ENCODE measurements at places on chromosomes 2 and 18.

- DNase-seq, result no peak
These were observed 158.4 kb downstream of the SETBP1 start for GRCh38 chr18:44838971-44839666.

DNA sequence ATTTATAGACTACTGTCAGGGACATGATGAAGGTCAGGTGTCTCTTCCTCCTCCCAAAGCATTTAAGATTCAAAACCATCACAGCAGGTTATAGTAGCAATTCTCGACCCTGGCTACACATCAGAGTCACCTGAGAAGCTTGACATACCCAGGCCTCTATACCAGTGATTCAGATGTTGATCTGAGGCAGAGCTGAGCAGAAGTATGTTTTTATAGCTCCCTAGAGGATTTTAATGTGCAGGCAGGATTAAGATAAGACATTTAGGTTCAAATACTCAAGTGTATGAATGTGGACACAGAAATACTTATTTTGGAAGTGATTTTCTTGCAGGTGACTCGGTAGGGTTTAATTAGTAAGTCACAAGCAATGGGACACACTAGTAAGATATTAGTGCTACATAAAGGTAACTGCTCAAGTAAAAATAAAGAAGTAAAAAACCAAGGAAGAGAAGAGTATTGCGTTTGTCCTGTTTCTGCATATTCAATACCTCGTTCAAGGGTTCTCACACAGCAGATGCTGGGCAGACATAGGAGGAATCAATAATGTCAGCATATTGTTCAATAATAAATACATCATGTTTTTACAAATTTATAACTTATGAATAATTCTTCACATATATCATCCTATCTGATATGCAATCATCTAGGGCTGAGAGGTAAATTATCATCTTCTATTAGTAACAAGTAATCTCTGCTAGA lies 7.0 kb downstream of the GCFC2 start:
- DNase-seq, result no peak

DNA sequence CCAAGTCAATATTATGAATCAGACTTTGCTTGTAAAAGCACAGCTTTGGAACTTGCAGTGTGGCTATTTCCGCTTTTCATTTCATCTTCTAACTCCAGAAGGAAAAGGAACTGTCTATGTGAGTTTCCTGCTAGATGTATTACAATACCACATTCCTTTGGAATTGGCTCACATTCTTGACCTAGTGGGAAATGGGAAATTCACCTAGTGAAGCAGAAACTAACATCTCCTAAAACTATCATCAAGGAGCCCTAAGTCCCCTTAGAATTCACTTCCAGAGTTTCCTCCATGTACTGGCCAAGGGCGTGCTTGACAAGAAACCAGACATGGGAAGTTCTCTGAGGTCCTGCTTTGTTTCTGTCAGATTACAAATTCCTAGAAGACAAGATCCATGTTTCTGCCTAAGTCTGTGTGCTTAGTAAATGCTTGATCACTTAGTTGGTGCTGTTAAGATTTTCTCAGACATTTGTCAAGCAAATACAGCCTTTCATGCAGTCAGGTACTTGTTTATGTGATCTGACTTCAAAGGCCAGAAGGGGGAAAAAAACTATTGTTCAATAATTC lies 275.7 kb upstream of the FN1 start:
- DNase-seq, result no peak

DNA sequence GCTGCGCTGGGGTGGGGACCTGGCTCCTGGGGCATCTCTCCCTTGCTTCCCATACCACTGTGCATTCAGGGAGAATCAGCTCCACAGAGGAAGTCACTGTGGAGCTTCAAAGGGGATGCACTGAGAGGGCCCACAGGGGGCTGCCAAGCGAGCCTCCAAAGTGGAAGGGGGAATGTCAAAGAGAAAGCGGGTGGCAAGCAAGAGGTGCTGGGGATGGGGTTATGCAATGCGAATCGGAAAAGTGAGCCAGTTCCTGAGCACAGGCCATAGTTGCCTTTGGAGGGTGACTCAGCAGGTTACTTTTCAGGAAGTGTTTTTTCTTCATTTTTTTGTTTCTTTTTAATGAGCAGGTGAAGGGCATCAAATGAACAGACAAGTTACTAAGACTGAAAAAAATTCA lies 17.6 kb downstream of the PMAIP1 start:
- DNase-seq, result no peak

- DNase-seq, result no peak
These were observed 187.5 kb upstream of the CYRIA start for GRCh38 chr2:16853088-16853487.

DNA sequence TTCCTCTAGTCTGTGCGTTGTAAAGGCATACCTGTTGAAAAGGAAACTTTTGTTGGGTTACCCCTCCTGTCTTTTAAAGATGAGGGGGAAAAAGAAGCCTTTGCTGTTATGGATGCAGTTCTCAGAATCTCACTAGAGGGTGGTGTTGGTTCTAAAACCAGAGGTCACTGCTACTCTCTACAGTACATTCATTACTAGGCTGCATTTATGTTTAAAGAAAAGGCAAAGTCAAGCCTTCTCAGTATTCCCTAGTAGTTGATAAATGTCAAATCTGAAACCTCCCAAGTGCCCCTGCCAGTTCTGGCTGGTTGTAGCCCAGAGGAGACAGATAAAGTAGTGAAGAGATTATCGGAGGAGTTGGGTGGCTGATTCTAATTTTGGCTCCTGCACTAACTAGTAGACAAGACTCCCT lies 1.4 kb upstream of the PLCL1 start:
- no peak for DNase-seq

DNA sequence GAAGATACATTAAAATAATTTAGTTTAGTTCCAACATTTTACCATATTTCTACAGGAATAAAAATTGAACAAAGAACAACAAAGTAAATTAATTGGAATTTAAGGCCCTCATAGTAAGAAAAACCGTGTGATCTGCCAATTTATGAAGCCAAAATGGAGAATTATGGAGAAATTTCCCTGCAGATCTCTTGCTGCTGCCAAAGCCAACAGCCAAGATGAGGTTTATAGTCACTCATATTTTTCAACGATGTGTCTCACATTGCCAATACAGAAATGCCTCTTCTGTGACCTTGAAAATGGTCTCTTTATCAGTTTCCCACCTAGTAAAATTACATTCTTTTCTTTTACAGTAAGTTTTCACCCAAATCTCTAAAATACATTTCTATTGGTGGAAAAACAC lies 317.2 kb upstream of the FIGN start:
- DNase-seq, result no peak

GRCh38 chr18:44895176-44895798 lies 214.6 kb downstream of the SETBP1 start:
- DNase-seq, result no peak

GRCh38 chr2:208318127-208318526 lies 52.1 kb downstream of the PIKFYVE start:
- no peak for DNase-seq

GRCh38 chr2:124269348-124269747 lies 244.3 kb downstream of the CNTNAP5 start:
- DNase-seq, result no peak

- peak; percentile 40 for DNase-seq
These were observed 89.7 kb downstream of the POLE4 start for GRCh38 chr2:75047992-75048625.

DNA sequence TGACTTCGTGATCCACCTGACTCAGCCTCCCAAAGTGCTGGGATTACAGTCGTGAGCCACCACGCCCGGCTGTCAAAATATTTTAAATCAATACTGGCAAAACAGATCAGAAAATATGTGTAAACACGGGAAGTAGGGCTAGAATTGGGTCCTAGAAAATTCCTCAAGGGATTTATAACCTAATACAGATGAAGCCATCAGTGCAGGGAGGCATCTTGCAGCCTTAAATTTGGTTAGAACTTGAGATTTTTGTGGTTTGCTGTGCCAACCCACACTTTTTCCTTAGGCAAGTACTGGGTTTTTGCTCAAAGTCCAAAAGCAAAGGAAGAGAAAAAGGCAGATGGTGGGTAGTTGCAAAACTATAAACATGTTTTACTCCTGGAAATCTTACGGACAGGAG lies 33.7 kb upstream of the NFE2L2 start:
- DNase-seq, result no peak

DNA sequence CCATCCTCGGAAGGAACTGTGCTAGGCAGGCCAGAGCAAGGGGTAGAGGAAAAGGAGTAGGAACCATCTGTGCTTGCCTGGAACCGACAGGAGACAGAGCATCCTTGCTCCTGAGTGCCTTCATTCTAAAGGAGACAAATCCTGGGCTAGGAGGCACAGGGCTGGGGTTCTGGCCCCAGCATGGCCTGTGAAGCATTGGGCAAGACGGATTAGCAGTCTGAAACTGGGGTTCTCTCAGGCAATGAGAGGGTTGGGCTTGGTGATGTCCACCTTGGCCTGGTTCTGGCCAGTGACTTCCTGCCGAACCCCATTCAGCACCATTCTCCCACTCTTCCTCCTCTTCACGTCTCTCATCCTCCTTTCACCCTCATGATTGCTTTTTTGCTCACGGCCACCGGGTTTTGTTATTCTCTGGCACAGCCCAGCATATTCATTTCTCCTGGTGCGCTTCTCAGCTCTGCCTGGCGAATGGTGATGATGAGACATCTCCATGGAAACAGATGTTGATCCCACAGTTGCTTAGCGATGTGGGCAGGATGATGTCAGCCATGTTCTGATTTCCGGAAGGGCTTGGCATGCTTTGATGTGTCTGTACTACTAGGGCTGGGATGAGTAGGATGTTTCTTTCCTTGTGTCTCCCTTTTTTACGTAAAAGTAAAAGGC lies 127.7 kb downstream of the CAPN13 start:
- no peak for DNase-seq

- no peak for DNase-seq
These were observed 356.1 kb upstream of the ETAA1 start for GRCh38 chr2:67041051-67041450.

DNA sequence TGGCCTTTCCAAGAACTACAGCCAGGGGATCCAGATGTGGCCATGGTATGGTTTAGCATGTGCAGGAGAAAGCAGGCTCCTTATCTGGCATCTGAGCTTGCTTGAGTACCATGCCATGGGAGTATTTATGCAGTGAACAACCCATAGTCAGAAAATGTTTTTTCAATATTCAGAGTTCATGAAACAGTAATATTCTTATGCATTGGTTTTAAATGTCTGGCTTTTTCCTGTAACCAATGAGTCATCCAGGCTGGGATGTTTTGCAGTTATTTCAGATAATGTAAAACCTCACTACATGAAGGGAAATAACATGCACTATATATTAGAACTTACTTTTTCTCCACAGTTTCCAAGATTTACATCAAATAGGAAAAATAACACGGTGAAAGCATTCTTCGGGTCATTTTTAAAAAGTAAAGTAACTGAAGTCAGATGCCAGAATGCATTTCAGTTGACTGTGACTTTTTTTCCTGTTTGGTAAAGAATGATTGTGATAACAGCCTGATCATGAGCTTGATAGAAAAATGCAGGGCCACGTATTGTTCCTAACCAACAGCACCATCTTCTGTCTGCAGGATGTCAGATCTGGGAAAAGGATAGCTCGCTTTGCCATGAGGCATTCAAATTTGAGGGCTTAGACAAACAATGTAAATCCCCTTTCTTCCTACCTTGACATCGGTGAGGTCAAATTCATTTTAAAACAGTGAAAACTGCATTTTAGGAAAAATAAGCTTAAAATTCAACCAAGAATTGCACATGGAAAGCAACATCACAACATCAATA lies 152.8 kb downstream of the DSC3 start:
- DNase-seq, result no peak

- DNase-seq, result no peak
These were observed 279.3 kb downstream of the TSN start for GRCh38 chr2:122034777-122035176.

GRCh38 chr2:74507926-74508520 lies 528 bp upstream of the PCGF1 start:
- DNase-seq, result no peak

- DNase-seq, result no peak
These were observed 261.7 kb upstream of the MAP2 start for GRCh38 chr2:209162129-209162528.

DNA sequence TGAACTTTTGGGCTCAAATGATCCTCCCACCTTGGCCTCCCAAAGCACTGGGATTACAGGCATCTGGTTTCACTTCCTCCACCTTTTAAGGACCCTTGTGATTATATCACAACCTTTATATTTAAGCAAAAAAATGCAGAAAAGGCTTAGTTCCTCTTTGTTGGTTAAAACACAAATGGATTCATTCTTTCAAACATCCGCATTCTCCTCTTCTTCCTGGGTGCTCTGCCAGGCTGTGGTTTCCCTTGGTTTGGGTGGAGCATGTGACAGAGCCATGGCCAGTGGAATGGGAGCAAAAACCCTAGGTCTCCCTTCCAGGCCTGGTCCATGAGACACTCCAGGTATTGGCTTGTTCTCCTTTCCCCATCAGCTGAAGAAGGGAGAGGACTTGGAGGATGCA lies 9.9 kb upstream of the SLC66A3 start:
- DNase-seq, result no peak

DNA sequence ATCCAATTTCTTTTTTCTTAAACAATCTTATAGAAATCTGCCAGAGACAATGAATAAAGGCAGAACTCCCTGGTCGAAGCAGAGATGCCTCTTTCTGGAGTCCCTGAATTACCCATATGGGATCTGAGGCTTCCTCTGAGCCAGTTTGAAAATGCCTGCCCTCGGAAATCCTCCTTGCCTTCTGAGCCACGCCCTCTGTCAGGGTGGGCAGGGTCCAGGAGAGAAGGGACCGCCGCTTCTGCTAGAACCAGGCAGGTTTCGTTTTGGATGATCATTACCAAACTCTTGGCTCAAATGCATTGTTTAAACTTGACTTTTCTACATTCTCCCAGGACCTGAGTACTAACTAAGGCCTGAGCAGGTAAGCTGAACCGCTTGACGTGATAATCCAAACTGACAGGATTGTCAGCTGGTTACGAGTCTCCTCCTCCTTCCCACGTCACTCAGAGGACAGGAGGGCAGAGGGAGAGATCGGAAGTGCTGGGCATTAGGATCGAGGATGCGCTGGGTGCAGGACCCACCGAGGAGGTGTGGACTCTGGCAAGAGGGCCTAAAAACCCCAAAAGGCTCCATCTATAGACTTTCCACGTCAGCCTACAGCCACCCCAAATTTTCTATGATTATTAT lies 128.4 kb downstream of the KLHL29 start:
- DNase-seq, result no peak

DNA sequence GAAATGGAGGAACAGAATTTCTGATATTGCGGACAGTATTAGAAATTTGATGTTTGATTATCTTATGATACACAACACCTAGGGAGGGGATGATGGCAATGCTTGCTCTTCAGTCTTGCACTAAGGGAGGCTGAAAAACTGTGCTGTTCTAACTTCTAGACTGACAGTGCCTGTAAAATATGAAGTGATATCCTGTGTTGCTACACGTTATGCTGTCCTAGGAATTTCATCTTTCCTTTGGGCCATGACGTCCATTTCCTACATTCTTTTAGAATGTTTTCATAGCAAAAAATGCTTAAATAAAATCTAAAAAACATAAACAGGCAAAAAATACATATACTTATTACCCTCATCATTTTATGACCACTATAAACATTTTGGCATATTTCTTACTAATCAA lies 55.3 kb downstream of the OSBPL1A start:
- DNase-seq, result no peak

DNA sequence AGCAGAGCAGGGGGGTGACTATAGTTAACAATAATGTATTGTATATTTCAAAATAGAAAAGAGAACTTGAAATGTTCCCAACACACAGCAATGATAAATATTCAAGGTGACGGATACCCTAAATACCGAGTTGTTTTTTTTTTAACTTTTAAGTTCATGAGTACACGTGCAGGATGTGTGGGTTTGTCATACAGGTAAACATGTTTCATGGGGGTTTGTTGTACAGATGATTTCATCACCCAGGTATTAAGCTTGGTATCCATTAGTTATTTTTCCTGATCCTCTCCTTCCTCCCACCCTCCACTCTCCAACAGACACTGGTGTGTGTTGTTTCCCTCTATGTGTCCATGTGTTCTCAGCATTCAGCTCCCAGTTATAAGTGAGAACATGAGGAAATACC lies 164.5 kb upstream of the DNMT3A start:
- DNase-seq, result no peak

Data from HS-27A (cell line).